ENCODE measurements at places on chromosomes 1 and 21. TPM values are rescaled to one million over a fixed set of nuclear protein-coding genes. Genes with fewer than 3 reads are reported as not detected.

Gene OR2G6
- not detected for total RNA-seq

DNA sequence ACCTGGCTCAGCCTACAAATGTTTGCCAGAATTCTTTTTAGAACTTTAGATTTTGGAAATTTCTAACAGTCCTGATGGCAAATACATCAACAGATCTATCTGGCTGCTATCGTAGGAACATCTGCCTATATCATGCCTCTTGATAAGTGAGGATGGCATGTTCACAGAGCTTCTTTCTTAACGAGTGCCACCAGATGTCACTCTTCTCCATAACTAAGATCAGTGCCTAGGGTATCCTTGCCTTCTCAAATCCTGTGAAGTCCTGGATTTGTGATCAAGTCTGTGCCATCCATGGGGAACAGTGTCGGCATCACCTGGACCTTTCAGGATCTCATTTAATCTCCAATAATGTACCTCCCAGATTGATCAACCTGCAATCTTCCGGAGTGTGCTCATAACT lies 36.5 kb upstream of the CD5L start:
- DNase-seq, result no peak

Gene FMO3
- total RNA-seq, result not detected

Gene LRRC3
- total RNA-seq, result 2.8 TPM

Data from activated CD4-positive, alpha-beta memory T cell treated with anti-CD3 and anti-CD28 coated beads for 36 hours (primary cell).